ENCODE measurements at places on chromosomes 5 and 9. TPM values are rescaled to one million over a fixed set of nuclear protein-coding genes. Genes with fewer than 3 reads are reported as not detected.

TSLP gene
- total RNA-seq = 0.22 TPM

- no peak for DNase-seq
Observed at GRCh38 chr9:77892171-77892570, 139.4 kb downstream of the GNAQ start.

DNA sequence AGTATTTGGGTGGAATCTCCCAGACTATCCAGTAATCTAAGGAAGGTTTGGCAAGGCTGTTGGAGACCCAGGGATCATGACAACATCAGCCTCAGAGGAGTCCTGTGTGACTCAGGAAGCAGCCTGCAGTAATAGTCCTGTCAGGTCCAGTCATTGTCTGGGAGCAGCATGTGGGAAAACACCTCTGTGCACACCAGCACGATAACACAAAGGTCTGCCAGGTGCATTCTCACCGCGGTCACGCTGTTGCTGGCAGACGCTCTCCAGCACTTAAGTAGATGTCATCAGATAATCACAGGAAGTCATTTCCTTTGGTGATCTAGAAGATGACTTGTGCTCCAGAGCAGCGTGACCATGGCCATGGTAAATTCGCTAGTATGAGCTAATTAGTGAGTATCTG, 99.2 kb upstream of the IQGAP2 start:
- DNase-seq = no peak

- no peak for DNase-seq
Observed at GRCh38 chr5:8807636-8808035, 738.2 kb downstream of the SEMA5A start.

BTNL3 gene
- not detected for total RNA-seq

STPG3 gene
- not detected for total RNA-seq
